ENCODE measurements at places on chromosomes 13 and 19.
A peak's percentile ranks its signal among the peaks of the same experiment; 100 is the strongest.

GRCh38 chr13:40292536-40292935, 373.9 kb downstream of the FOXO1 start:
- DNase-seq: no peak

GRCh38 chr13:47484548-47484947, 516.5 kb downstream of the SUCLA2 start:
- DNase-seq: peak; percentile 71

GRCh38 chr13:30371649-30372265, 50.5 kb upstream of the UBE2L5 start:
- DNase-seq: peak; percentile 43

- DNase-seq: no peak
Observed at GRCh38 chr19:42153672-42154433, 21.6 kb upstream of the POU2F2 start.

DNA sequence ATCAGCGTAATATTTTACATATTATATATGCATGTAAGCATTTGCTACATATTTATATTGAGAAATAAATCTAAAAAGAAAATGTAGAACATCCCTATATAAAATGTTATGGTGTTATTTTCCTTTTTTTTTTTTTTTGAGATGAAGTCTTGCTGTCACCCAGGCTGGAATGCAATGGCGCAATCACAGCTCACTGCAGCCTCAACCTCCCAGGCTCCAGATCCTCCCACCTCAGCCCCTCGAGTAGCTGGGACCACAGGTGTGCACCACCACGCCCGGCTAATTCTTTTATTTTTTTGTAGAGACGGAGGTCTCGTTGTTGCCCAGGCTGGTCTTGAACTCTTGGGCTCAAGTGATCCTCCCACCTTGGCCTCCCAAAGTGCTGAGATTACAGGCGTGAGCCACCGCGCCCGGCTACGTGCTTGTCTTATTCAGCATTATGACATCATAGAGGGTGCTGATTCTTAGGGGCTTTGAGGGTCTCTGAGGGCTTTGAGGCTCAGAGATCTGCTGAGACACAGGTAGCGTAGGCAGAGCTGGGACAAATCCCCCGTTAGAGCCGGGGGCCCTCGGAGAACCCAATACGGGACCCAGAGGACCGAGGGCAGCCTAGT, 101.9 kb downstream of the GADD45B start:
- no peak for DNase-seq

GRCh38 chr13:76853481-76853880, 32.7 kb downstream of the KCTD12 start:
- DNase-seq: peak; percentile 18

GRCh38 chr19:53612762-53613526, 18.9 kb upstream of the DPRX start:
- no peak for DNase-seq

GRCh38 chr13:87274209-87274819, 396.9 kb upstream of the SLITRK5 start:
- DNase-seq: peak; percentile 52

- no peak for DNase-seq
Observed at GRCh38 chr13:99709134-99709533, 207.9 kb downstream of the TM9SF2 start.

DNA sequence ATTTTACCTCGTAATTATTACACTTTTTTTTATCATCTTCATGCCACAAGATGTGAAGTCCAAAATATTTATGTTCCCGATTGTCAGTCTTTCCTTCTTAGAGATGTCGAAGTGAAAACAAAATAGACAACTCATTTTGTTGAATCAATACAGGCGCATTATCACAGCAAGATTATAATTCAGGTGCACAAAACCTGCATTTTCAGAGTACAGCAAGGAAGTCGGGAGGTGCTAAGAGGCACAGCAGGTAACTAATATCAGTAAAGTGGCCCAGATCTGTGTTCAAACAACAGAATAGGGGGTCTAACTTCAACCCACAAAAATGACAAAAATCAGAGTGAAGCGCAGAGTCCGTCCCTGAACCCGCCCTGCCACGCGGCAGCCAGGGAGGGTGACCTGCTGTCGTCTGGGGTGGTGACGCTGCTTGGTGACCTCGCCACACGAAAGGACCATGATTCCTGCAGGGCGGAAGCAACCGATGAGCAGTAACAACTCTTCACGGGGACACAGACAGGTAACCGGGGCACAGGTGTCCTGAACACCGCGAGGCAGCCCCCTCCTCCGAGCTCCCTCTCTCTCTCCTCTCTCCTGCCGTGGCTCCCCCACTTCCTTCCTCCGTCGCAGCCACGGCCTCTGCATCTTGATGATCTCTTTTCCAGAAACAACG, 50.9 kb upstream of the SPACA7 start:
- no peak for DNase-seq

DNA sequence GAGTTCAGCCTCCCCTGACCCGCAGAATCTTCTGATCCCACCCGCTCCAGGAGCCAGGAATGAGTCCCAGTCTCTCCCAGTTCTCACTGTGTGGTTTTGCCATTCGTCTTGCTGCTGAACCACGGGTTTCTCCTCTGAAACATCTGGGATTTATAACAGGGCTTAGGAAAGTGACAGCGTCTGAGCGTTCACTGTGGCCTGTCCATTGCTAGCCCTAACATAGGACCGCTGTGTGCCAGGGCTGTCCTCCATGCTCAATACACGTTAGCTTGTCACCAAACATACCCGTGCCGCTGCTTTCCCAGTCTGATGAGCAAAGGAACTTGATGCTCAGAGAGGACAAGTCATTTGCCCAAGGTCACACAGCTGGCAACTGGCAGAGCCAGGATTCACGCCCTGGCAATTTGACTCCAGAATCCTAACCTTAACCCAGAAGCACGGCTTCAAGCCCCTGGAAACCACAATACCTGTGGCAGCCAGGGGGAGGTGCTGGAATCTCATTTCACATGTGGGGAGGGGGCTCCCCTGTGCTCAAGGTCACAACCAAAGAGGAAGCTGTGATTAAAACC, 1.1 kb upstream of the APOE start:
- DNase-seq: peak; percentile 54

GRCh38 chr13:76884186-76884906, 1.9 kb downstream of the KCTD12 start:
- peak; percentile 76 for DNase-seq

GRCh38 chr13:109007946-109008345, 378.5 kb downstream of the MYO16 start:
- DNase-seq: no peak

DNA sequence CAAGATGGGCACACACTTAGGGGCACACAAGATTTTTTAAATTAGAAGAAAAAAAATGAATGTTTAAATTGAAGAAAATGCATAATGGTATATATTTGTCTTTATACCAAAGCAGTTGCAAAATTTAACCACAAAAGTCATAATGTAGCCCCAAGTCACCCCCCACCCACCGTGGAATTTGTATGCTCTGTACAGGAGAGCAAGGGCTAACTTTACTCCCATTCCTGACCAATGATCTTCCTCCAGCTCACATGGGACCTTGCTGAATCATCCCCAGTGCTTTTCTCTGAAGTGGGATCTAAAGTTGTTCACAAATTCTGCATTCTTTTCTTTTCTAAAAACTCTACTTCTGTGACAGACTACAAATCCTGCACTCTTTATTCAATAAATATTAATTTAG, 597.0 kb downstream of the UQCRFS1 start:
- DNase-seq: no peak

GRCh38 chr13:33639626-33640080, 178.3 kb upstream of the RFC3 start:
- no peak for DNase-seq

- DNase-seq: no peak
Observed at GRCh38 chr19:20276011-20276731, 109.2 kb downstream of the ZNF486 start.

DNA sequence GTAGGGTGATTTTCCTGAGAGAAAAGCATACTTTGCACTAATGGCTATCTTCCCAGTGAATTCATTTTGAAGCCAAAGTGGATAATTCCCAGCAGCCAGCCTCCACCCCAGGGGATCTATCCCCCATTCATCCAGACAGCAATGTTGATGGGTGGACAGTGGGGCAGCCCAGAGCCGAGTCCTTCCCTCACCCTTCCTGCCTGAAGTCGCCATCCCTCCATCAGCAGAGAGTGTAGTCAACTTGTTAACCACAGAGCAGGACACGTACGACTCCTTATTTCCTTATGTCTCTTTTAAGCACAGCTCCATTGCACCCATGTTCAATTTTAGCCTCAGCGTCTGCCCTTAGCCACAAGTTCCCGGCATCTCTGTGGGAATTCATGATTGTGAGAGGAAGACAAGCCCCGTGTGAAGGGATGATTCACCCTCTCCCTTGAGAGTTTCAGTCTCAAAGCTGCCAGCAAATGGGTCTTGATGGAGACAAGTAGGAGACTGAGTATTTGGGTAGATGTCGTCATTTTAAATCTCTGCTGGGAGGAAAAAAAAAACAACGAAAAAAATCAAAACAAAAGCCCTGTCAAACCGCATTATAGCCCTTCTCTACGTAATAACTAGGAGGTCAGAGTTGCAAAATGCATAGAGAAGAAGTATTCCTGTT, 58.3 kb upstream of the MEDAG start:
- DNase-seq: peak; percentile 100

DNA sequence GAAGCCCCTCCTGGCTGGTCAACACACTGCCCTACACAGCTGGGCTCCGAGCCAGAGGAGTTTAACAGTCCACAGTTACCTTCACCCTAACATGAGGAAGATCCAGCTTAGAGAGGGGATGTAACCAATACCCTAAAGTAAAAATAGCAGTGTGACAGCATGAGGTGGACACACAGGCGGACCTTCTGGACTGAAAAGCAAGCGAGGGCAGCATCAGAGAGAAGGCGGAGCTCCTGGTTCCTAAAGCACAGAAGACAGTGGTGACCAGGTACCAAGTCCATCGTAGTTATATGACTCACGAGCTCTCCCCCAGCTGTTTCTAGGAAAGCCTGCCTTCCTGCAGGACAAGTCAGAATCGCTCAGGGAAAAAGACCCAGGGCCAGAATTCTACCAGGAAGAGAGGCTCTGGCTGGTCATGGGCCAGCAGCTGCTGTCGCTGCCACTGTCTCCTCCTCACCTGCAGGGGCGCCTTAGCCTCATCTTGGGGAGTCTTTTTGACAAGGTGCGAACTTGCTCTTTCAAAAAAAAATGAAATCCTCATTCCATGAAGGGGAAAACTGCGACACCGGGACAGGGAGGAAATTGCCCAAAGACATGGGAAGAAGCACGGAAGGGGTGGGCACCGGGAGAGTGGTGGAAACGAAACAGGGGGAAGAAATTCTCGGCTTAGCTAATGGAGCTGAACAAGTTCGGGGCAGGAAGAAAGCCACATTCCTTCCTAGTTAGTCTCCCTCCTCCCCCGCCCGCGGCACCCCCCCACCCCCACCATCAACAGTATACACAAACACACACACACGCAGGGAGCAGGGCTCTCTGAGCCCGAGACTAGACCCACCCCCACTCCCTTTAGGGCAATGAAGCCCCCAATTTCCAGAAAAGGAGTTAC, 1.7 kb downstream of the ELL start:
- peak; percentile 92 for DNase-seq

GRCh38 chr19:1411255-1412191, 4.1 kb downstream of the DAZAP1 start:
- DNase-seq: no peak

DNA sequence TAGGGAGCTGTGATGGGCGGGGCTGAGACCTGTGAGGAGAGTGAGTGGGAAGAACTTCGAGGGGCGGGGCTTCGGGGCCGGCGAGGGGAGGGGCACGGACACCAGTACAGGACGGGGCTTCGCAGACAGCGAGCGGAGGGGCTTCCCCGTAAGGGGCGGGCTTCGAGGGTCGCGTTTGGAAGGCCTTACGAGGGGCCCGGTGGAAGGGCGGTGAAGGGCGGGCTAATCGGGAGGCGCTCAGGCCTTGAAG, 4.1 kb upstream of the EMP3 start:
- DNase-seq: peak; percentile 82
